Mesothelial cell of epicardium (in vitro differentiated cells): ENCODE measurements at places on chromosomes 12 and 14.

- DNase-seq, result peak; percentile 71
Observed at GRCh38 chr14:23141706-23142444, 22.8 kb upstream of the CEBPE start.

DNA sequence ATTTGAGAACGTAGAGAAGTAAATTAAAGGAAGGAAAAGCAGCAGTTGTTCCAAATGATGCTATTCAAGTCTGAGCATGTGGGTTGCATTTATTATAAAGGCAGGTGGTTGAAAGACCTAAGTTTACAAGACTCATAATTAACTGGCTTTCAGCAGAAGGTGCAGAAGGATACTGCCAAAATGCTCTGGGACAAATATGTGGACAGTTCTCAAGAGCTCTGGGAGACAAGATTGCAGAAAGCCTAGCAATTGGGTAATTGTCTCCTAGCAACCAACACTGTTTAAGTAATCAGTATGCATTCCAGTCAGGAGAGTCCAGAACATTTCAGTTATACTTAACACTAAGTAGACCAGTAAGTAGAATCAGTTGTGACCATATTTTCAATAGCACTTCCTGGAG is 131.5 kb downstream of the GPR135 start:
- DNase-seq, result no peak

DNA sequence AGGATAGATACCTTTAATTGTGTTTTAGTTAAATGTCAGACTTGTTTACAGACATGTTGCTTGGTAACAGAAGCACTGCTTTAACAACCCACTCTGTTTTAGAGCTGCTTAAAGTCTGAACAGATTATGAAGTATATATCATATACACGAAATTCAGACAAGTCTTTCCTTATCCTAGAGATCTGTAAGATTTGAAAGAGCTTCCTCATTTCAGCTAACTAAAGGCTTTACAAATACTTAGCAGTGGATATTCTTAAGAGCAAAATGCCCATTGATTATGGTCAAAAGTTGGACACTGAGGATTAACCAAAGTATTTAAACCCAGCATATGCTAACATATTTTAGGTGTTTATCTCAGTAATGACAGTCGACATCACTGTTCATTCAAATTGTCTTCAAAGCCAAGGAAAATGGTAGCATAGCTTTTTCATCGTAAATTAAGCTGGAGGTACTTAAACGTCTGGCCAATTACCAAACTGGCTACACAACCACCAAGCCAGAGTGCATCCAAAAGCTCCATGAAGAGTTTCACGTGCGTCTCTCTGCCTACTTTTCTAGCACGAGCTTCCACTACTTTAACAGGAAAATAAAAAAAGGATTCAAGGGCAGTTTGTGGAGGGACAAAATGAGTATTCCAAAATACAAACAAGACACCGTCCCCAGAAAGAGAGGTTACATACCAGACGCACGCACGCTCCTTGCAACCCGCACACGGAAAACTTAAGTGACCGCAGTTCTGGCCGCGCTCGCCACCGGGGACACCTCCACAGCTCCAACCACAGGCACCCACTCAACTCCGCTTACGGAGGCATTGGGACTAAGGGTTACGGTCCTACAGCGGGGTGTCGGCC is 565 bp downstream of the CEP83 start:
- no peak for DNase-seq

DNA sequence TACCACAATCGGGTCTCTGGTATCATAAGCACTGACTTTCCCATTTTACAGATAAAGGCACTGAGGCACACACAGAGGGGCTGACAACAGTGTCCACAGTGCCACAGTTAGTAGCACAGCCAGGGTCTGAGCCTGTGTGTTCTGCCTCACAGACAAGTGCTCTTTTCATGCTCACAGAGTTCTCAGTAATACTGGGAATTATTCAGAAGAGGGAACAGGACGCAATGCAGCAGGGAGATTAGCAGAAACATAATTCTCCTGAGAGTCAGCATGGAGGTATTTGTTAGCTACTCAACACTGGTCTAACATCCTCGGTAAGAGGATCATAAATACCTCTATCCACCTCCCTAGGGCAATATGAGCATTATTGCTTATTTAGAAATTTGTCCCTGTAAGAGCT is 219.3 kb upstream of the EEA1 start:
- DNase-seq, result no peak

DNA sequence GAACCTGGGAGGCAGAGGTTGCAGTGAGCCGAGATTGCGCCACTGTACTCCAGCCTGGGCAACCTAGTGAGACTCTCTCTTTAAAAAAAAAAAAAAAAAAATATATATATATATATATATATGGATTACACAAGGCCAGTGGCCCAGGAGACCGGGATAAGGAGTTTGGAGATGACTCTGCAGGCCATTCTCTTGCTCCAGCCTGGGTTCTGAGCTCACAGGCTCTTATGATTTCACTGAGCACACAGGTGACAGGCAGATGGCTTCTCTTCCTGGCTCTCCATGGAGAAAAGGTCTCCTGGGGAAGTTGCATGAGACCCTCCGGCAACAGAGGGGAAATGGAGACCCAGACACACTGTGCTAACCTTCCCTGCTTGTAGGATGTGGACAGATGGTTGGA is 98.7 kb upstream of the VASH1 start:
- DNase-seq, result no peak

DNA sequence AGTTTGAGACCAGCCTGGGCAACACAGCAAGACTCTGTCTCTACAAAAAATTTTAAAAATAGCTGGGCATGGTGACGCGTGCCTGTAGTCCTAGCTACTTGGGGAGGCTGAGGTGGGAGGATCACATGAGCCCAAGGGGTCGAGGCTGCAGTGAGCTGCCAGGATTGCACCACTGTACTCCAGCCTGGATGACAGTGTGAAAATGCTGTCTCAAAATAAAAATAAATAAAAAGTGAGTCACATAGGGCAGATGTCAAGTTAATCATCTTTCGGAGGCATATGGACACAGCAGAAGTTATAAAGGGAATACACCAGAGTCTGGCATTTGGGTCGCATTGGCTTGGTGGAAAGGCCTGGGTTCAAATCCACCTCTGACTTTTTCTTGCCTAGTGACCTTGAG is 92.7 kb downstream of the PHETA1 start:
- no peak for DNase-seq

DNA sequence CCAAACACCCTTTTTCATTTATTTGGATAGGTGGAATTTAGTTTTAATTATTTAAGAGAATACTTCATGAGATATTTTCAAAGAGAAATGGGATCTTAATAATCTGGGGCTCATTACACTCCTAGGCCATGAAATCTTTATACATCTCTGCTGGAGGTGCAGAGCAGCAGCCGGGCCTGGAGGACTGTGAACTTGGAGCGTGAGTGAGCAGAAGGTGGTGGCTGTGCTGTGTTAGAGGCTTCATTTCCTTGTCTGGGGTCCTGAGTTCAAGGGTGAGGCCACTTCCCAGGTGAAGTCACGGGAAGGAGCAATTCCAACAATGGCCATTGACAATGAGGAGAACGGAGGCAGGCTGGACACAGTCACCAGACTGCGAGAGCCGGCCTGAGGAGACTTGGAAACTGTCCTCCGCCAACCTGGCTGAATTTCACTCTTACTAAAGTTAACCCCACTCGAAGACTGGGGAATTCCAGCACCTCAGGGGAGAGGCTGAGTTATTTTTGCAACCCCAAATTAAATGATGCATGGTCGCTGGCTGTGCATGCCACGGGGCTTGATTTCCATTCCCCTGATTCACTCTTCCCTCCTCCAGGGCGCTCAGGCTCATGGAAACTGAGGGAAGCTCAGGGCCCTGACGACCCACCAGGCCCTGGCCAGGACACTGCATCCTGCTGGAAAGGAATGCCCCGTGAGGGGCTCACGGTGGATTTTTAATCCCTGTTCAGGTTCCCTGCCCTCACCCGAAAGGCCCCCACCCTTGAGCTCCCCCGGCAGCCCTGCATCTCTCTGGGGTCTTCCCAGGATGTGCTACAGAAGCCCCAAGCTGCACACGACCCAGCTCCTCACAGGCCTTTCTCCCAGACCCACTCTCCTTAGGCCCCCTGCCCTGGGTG is 22.6 kb upstream of the TRAF3 start:
- no peak for DNase-seq

- no peak for DNase-seq
Observed at GRCh38 chr12:47903927-47904712, 674 bp downstream of the VDR start.
